ENCODE measurements at places on chromosomes 2 and 18.

DNA sequence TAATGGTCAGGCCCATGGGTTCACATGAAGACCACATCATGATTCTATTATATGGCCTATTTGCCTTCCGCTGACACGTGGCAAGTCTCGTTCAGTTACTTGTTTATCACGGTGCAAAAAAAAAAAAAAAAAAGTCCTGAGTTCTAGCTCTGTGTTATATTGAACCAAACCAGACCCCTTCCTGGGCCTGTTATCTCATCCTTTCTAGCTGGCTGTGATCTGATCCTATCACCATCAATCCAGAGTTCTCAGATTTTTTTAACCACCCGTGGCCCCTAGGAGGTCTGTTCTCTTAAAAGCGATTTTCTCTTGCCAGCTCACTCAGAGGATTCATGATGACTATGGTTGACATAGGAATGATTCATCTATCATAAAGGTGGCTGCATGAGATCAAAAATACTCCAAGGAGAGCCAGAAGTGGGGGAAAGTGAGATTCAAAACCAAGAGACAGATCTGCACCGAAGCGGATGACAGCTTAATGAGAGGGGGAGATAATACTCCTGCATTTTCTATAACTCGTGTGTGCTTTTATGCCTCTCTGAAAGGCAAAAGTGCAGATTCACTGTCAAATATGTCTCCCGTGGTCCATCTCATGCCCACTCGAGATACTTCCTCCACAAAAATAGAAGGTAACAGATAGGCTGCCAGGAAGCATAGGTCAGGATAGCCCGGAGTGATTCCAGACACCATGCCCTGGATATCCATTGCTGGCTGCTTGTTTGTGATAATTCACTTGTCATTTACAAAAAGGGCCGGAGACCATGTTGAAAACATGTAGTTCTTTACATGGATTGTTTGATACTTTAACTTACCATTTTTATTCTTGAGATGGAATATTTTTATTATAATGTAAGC, 505.7 kb upstream of the KLHL29 start:
- DNase-seq = no peak

DNA sequence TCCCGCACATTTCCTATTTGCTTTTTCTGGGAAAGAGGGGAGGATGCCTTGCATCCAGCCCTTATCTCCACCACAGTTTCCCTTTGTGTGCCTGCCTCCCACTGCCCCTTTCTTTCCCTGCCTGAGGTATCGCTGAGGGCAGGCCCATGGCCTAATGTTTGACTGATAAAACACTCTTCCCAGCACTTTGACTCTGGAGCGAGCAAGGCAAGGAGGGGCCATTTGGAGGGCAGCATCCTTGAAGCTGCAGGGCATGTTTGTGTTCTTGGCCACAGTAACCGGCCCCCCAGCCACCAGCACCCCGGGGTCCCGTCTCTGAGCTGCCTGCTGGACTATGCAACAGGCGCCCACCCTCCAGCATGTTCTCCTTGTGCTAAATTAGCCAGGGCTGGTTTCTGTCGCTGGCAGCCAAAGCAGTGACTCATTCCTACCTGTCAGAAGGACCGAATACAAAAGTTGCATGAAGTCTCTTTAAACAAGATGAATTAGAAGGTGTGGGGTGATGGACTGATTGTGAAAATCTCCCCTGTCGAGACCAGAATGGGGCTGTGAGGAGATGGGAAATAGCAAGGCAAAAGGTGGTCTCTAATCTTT, 50.7 kb downstream of the BCL2L11 start:
- no peak for DNase-seq

GRCh38 chr2:118774458-118775133, 72.9 kb downstream of the EN1 start:
- DNase-seq = no peak

DNA sequence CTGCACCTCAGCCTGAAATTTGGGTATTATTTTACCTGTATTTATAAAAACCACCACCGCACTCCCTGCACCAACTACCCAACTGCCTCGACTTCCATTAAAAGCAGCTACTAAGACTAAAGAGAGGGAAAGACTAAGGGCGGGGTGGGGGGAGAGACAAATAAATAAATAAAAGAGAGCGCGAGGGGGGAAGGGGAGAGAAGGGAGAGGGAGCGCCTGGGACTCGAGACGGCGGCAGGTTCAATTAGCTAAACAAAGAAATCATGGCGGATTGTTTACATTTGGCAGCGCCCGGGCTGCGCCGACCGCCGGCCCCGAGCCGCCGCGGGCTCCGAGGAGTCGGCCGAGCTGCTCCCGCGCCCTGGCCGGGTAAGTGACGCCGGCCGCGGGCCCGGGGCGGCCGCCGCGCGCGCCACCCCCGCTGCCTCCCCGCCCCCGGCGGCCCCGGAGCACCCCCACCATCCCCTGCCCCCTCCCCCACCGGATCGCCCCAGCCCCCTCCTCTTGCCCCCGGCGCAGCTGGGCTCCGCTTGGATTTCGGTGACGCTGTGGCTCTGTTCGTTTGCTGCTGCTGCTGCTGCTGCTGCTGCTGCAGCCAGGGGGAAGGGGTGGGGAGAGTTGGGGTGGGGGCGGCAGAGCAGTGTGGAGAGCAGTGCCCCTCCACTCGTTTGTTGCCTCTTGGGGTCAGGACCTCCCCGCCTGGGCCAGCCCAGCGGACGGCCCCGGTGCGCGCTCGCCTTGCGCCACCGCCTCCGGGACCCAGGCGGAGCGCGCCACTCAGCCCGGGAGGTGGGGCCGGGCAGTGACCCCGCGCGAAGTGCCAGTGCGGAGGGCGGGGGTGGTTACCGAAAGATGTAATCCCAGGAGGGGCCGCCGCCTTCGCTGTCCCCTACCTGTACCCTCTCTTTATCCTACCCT, 187.2 kb upstream of the FANCL start:
- DNase-seq = no peak

- no peak for DNase-seq
Observed at GRCh38 chr18:3214855-3215637, 4.7 kb downstream of the MYOM1 start.

- DNase-seq = no peak
Observed at GRCh38 chr2:63048367-63049171, 2.1 kb upstream of the OTX1 start.

GRCh38 chr2:165953655-165954606, at the start of gene TTC21B:
Gene TTC21B, minus strand, starts transcription at chr2:165953776. Its CDS starts 71 bp downstream, at chr2:165953705.
- DNase-seq = peak; percentile 93

DNA sequence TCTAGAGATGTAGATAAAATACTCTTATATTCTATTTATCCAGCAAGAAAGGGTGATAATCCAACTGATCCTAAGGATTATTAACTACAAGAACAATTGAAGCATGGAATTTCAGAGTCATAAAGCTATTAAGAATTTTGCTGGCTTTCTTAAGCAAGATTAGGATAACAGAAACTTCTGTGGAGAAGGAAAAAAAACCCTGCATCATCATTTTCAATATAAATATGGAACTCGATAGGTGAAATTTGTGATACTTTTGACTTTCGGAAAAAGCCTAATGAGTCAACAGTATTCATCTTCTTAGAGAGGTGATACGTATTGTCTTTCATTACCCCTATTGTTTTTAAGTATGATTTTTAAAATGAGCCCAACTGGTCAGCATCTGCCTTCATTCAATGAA, 593.3 kb downstream of the CPS1 start:
- no peak for DNase-seq

DNA sequence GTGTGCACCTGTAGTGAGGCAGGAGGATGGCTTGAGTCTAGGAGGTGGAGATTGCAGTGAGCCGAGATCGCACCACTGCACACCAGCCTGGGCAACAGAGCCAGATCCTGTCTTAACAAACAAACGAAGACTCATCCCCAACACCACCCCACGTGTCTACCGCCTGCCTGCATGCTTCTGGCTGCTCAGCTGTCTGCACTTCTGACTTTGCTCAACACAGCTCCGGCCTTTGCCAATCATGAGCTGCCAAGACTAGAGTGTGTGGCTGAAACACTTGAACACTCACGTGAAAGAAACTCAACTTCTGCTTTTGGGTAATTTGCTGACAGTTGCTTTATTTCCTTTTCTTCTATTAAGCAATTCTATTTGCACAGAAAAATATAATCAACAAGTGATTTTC, 32.1 kb upstream of the SP3 start:
- DNase-seq = no peak

DNA sequence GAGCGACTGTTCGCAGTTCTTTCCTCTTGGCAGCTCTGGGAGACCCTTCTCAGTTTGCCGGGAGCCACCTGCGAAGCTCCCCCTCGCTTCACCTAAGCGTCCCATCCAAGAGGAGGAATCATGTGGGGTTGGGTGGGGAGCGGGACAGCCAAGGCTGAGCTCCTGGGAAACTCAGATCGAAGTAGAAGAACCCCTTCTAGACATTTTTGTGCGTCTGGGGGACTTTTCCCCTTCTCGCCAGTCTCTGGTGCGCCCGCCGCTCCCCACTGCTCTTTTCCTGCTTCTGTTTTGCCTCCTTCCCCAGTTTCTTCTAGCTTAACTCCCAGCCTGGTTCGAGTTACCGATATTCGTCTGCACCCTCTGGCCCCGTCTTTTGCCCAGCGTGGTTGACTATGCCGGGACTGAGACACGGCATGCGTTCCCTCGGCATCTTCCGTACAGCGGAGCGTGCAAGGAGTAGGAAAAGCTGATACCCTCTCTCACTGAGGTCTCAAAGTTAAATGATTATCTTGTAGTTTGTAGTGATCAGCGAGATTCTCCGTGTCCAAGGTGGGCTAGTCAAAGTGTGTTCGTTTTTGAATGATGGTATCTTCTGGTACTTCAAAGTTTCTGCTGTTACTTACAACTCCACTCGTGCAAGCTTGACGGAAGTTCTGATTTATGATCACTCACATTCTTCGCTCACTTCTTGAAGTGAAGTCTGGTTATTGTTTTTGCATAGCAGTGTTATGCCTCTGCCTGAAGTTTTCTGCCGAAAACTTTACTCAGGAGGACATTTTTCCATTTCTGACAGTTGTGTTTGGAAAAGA, 664 bp downstream of the CAMKMT start:
- DNase-seq = no peak

- no peak for DNase-seq
Observed at GRCh38 chr2:183438541-183438940, 314.3 kb downstream of the NUP35 start.

DNA sequence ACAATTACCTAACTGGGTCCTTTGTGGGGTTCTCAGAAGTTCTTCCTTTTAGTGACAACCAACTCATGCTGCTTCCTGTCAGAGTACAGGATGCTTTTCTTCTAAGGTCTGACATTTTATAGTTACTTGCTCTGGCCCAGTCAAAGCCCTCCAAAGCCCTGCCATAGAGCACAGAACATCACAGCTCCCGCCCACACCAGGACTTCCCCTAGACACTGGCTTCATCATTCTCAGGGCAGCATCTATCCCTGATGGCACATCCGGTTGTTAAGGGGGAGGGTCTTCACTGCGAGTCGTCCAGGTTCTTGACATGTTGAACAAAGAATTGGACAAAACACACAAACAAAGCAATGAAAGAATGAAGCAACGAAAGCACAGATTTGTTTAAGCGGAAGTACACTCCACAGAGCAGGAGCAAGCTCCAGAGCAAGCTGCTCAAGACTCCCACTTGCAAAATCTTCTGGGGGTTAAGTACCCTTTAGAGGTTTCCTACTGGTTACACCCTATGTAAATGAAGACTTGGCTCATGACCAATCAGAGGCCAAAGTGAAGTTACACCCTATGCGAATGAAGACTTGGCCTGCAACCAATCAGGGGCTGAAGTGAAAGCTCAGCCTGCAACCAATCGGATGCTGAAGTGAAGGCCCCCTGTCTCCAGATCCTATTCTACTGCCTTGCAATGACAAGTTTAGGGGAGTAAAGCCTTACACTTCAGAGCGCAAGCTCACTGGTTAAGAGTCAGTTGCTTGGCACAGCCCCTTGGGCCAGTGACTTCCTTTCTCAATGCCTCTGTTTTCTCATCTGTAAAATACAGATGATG, 79.0 kb downstream of the HDAC4 start:
- DNase-seq = peak; percentile 22

GRCh38 chr2:172640389-172640788, 84.5 kb downstream of the PDK1 start:
- no peak for DNase-seq

- DNase-seq = no peak
Observed at GRCh38 chr18:59877361-59877760, 22.4 kb upstream of the PMAIP1 start.

DNA sequence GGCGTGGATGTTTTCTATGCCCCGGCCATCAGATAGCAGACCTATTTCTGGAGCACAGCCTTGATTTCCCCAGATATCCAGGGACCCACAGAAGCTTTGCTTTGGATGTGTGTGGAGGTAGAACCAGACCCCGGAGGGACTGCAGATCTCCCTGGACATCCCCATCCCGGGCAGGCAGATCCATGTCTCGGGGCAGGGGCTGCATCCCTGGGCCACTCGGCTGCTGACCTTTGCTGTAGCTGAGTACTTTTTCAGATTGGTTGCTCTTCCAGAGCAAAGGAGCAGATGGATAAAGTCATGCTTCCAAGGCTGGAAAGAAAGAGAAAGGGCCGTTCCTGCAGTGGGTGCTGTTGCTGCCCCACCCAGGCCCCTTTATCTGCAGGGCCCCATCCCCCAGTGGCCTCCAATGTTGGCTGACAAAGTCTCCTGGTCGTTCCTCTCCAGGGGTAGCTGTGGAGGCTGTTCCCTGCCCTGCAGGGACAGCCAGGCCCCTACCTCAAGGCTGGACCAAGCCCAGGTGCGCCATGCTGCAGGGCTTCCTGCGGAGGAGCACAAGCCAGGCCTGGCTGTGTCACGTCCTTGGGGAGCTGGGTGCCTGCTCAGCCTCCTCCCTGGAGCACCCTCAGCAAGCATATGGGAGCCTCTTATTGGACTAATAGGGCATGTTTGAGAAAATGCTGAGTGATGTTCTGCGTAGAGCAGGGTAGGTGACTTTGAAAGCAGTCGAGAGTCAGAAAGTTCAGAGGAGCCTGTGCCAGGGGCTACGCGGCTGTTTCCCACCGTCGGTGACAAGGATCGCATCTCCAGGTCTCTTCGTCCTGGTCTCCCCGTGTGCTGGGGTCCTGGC, 68.4 kb downstream of the TPO start:
- no peak for DNase-seq

DNA sequence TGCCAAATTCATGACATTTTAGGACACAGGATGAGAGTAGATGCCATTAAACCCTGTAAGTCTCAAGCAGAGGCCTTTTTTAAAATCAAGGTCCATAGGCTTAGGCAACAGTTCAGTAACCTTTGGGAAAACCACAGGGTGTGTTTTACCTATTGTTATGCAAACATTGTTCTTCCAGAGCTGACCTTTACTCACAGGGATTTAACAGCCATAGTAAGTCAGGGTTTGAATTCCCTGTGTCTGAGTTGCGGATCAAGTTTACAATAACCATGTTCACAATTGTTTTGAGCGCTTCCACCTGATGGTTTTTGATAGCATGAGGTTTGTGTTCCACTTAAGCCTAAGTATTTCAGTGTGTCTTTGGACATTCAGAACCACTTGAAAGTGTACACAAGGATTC, 160.1 kb upstream of the BOD1L2 start:
- DNase-seq = no peak

GRCh38 chr2:37342591-37343220, 1.7 kb upstream of the QPCT start:
- no peak for DNase-seq

- no peak for DNase-seq
Observed at GRCh38 chr2:33655626-33656320, 56.7 kb upstream of the FAM98A start.

DNA sequence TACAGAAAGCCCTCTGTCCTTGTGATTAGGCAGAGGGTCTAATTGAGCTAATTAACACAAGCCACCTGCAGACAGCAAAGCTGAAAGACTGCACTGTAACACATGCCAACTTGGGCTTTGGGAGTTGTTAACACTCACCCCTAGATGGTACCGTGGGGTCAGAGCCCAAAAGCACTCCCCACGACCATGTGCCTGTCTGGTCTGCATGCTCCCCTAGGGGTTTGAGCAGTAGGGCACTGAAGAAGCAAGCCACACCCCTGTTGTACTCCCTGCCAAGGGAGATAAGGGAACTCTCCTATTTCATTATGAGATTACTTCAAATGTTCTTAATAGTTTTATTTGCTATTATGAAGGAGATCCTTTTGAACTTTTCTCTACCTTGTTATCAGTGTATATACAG, 560.1 kb upstream of the FSHR start:
- DNase-seq = no peak

Data from stimulated activated CD4-positive, alpha-beta T cell treated with anti-CD3 and anti-CD28 coated beads, Interleukin-15, amount 100 ng/mL, for 1 hour (primary cell).